ENCODE measurements at places on chromosomes 5 and 9. TPM values are rescaled to one million over a fixed set of nuclear protein-coding genes. Genes with fewer than 3 reads are reported as not detected.

- no peak for DNase-seq
These were observed 650.6 kb upstream of the NUDT12 start for GRCh38 chr5:104213216-104213615.

DNA sequence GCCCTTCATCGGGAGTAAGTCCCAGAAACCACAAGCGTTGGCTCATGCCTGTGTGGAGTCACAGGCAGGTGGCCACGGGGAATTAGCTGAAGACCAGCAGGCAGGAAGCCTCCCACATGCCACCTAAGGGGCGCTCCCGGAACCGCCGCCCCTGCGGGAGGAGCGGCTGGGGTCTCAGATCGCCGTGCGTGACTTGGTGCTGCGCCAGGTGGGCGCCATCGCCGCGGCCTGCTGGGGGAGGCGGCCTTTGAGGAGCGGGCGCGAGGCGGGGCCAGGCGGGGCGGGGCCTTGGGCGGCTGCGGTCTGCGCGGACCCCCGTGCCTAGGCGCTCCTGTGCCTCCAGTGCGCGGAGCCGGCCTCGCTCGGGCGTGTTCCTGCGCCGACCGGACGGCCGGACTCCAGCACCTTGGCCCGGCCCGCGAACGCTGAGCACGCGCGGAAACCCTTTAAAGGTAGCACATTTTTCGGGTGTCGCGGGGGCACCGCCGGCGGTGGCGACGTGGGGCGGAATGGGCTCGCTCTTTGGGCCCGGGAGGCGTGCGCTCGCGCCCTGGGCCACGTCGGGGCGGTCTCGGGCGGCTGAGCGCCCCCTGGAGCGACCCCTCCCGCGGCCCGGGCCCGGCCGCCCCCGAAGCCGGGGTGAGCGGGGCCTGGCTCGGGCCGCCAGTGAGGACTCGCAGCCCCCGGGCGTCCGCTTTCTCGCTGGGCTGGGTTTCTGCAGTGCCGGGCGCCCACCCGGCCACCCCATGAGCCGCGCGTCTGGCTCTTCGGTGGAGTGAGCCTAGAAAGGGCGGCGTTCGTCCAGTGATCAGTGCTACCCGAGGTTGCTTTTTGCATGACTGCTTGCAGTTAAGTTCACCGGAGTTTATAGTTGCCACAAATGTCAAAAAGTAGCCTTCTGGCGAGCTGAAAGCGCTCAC, 24.5 kb downstream of the LECT2 start:
- no peak for DNase-seq

DNA sequence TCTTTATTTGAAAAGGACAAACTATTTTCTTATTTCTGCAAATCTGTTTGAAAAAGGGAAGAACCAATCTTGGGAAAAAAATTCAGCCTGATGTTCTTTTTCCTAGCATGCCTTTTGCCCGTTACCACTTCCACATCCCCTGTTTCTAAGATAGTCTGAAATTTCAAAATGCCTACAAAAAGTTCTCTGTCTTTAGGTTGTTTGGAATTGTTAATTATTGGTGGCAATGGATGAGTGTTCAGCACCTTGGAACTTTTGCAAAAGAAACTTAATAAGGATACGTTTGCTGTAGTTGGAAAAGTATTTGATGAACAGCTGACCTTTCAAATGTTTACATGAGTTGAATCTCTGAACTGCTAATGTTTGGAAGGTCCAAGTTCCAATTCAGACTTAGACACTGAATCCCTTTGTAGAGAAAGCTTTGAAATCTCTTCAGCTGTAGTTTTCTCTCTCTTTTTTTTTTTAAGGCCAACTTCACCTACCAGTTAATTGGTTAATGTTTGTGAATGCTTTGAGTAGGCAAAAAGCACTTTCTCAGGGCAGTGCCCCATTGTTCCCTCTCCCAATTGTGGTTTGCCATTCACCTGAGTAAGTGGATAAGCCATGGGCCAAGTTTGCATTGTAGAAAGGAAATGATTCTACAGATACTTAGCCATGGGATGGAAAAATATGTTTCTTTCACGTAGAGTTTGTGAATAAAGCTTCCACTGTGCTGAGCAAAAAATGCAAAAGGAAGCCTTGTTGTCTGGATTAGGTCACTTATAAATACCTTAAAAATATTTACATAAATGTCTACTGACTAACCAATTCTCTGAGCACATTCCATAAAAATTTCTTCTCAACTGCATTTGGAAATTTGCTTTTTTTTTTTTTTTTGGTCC, 156.4 kb upstream of the ELL2 start:
- DNase-seq, result no peak

DNA sequence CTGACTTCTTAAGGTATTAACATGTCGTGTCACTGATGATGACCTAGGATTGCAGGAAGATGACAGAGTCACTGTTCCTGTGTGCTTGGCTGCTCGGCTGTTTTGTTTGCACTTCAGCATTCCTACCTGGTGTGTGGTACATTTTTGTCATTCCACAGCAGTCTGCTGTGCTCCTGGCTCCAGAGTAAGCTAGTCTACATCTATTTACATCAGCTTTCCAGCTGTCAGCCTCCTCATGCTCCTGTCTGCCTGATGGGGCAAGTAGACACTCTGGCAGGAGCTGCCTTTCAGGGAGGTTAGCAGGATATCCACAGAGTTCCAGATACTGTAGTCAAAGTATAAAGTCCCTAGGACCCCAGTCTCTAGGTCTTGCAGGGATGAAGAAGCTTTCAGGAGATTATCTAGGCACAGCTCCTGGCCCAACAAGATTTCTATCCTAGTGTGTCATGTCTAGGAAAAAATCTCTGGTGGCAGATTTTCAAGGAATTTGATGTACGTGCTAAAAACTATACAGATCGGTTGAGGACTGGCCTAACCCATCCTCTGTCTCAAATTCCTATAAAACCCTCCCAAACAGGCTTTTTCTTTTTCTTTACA, 28.4 kb downstream of the RUSC2 start:
- no peak for DNase-seq

The TMC1 gene
- 0.36 TPM for total RNA-seq

The IRX2 gene
- total RNA-seq, result 0.13 TPM

All from sciatic nerve (tissue), 2 donors.